ENCODE measurements at places on chromosomes 1 and 21.

GRCh38 chr1:44670751-44671640 is 3.3 kb downstream of the TMEM53 start:
- DNase-seq: no peak

DNA sequence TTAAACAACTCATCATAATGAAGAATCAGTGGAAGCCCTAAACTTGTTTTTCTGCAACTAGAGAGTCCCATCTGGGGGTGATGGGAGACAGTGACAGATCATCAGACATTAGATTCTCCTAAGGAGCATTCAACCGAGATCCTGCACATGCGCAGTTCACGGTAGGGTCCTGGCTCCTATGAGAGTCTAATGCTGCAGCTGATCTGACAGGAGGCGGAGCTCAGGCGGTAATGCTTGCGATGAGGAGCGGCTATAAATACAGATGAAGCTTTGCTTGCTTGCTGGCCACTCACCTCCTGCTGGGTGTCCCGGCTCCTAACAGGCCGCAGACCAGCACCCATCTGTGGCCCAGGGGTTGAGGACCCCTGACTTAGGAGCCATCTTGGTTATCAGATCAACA is 247.2 kb downstream of the FMN2 start:
- no peak for DNase-seq

DNA sequence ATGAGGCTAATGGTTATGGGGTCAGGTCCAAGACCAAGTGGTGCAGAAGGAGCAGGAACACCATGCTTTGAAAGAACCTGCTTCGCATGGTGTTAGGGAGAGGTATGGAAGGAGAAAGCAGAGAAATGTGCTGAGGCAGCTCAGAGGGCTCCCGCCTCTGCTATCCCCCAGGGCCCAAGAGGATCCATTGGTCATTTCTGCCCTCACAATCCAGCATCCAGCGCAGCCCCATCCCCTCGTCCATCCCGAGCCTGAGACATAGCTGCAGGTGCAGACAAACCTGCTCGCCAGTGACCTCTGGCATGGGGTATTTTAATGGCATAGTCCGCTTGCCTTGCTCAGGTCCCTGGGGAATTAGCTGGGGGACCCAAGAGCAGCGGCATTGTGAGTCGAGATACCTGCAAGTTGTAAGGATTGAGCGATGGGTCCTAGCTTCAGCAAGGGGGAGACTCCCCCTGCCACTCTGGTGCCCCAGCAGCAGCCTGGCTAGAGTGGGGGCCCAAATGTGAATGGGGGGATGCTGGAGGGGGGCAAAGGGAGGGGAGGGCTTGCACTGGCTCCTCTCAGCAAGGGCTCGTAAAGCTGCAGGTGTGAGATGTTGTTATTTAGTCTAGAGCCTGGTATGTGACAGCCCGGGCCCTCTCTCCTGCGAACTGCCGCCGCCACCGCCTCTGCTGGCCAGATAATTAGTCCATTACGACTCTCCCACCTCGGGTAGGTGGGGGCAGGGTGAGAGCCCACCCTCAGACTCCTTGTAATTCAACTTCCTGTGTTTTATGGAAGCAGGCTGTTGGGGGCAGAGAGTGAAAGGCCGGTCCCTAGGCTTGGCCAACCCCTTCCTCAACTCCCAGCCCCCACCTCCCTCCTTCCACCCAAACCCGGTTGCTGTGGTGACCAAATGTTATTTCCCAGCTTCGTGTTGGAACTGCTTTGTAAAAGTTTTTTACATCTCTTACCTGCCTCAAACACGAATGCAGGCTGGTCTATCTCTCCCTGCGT is 118.8 kb downstream of the RNF220 start:
- no peak for DNase-seq

DNA sequence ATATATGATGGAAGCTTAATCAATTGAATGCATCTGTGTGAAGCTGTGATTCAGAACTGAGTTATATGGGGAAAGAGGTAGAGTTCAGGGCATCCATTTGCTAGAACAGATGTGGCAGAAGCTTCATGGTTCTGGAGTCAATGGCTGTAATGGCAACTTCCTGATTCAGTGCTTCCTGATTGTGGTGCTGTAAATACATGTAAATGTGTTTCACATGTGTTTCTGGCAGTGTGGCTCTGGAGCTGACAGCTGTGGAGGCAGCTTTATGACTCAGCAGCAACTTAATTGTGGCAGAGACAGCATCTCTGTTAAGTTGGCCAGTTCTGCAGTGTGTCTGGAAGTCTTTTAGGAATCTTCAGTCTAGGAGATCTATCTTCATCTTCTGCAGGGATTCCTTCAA is 226.6 kb upstream of the ZRANB2 start:
- no peak for DNase-seq

DNA sequence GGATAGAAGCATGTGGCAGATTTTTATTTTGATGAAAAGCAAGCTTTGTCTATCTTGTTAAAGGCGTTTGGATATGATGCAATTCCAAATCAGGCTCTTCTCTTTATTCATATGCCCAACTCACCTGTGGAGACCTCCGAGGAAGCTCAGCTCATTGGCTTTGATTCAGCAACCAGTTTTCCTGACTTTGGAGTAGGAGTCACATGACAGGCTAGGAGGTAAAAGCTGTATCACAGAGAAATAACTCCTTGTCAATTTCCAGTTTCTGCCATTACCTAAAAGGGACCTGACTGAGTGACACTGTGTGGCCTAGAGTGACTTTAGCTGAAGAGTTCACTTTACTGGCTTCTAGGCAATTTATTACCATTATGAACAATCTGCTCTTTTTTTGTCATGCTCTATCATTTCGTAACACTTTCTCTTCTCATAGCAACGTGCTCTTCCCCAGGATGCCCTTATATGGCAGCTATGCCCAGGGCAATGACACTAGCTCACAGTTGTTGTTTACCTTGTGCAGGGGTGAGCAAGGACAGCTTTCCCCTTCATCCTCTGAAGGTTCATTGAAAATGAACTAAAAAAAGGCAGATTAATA is 107.2 kb downstream of the KCNK1 start:
- DNase-seq: no peak

GRCh38 chr1:205014783-205015182 is 28.2 kb upstream of the CNTN2 start:
- no peak for DNase-seq

GRCh38 chr1:25922056-25922970 is 16.1 kb upstream of the STMN1 start:
- peak; percentile 35 for DNase-seq

DNA sequence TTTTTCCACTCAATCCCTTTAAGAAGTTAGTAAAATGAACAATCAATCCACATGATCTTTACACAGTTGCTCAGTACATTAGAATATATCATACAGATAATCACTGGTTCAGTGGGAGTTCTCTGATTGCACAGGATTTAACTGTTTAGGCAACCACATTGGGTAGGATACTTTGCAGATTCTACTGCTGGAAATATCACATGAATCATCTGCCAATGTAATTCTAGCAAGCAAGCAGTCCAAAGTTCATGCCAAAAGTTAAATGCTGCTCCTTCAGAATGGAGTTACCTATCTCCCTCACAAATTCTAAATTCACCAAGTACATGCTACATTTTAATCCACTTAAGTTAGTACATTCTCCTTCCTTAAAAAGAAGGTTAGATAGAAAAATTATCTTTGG is 52.4 kb downstream of the NEGR1 start:
- DNase-seq: no peak

DNA sequence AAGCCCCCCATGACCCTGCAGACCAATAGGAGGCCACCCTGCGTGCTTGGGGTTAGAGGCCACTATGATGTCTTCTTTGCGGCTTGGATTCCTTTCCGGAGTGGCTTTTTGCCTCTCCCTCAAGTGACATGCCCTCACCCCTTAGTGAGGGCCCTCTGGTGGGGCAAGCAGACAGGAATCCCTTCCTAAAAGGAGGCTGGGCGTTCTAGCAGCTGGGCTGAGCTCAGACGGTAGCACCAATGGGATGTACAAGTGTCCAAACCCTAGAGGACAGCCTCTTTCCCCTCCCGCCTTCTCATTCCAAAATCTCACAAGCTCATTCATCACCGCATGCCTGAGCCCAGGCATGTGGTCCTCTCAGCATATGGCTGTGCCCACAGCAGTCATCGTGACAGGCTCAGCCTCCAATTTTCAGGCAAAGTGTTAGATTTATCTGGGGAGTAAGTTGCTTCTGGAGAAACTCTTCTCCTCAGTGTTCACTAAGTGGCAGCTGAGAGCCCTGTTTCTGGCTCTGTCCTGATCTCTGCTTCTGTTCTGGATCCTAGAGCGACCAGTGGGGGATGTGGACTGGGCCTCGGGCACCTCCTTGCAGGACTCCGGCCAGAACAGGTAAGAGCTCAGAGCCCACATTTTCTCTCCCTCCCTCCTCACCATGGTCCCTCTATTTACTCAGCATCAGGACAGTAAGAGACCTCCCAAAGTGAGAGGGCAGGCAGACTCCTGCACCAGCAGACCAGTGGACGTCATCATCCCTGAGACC is 4.8 kb downstream of the KIAA1614 start:
- DNase-seq: no peak

- no peak for DNase-seq
These were observed 431.1 kb upstream of the VAMP3 start for GRCh38 chr1:7339953-7340352.

DNA sequence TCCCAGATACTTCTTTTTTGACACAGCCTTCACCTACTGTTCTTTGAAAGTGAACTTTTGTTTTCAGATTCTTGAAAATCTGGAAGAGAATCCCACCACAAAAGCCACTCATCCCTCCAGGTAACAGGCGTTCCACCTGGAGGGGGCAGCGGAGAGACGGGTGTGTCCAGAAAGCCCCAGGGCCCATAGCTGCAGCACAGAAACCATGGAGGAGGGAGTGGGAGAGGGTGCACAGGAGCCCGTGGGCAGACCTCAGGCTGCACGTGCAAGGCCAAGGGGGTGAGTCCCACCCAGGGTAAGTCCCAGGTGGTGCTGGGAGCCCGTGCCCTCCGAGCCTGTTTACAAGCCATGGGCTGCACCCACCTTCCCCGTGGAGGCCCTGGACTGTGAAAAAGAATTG is 86.5 kb downstream of the PSMG1 start:
- no peak for DNase-seq

DNA sequence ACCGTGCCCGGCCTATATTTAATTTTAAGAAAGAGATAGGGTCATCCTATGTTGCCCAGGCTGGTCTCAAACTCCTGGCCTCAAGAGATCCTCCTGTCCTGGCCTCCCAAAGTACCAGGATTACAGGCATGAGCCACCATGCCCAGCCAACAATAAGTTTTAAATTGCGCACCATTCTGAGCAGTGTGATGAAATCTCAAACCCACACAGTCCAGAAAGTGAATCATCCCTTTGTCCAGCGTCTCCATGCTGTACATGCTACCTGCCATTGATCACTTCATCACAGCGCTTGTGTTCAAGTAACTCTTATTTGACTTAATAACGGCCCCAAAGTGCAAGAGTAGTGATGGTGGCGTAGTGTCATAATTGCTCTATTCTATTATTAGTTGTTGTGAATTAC is 75.4 kb downstream of the APP start:
- no peak for DNase-seq

GRCh38 chr21:36059823-36060158 is 535 bp downstream of the SETD4 start:
- DNase-seq: peak; percentile 6

GRCh38 chr1:83845437-83846071 is 153.4 kb downstream of the TTLL7 start:
- DNase-seq: no peak

DNA sequence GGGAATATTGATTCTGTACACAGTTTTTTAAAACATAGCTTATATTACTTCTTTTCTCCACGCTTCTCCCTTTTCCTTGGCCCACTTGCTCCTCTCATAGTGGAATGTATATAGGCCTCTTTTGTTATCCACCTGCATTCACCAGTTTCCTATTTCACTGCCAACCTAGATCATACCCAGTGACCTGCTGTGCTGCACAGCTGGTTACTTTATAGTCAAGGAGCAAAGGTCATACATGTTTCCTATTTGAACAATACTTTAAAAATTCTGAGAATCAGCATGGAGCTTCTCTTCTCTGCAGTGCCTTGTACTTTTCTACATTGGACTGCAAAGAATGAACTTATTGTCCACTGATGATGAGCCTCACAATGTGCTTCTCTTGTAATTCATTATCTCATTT is 4.3 kb upstream of the SLC35D1 start:
- no peak for DNase-seq

GRCh38 chr1:65079941-65080340 is 68.1 kb upstream of the AK4 start:
- no peak for DNase-seq

- DNase-seq: no peak
These were observed at the start of gene NES for GRCh38 chr1:156676820-156677615. TSS of gene NES (minus strand) at chr1:156677407. CDS start at chr1:156677264, 143 bp downstream.

DNA sequence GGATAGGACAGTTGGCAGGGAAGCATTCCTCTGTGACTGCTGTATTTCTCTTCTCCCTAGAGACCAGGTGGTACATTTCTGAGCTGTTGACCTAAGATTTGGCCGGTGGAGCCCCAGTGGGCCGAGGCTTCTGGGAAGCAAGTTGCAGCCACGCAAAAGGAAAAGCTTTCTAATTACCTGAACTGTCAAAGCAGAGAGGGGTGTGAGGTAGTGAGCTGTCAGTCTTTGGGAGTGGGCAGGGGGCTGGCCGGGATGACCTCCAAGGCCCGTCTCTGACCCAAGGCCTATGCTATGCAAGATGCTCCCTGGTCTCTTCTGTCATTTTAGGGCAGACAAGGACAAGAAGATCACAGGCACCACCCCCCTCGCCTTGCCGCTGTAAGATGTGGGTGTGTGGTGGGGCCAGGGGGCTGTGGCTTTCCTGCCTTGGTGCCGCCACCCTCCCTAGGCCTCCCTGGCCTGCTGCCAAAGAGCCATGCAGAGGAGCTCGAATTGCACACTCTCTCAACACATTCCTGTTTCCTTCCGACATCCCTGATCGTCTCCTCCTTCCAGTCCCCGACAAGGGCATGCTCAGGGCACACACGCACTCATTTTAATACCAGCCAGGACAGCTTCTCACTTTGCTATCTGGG is 7.7 kb downstream of the PADI1 start:
- DNase-seq: peak; percentile 62

DNA sequence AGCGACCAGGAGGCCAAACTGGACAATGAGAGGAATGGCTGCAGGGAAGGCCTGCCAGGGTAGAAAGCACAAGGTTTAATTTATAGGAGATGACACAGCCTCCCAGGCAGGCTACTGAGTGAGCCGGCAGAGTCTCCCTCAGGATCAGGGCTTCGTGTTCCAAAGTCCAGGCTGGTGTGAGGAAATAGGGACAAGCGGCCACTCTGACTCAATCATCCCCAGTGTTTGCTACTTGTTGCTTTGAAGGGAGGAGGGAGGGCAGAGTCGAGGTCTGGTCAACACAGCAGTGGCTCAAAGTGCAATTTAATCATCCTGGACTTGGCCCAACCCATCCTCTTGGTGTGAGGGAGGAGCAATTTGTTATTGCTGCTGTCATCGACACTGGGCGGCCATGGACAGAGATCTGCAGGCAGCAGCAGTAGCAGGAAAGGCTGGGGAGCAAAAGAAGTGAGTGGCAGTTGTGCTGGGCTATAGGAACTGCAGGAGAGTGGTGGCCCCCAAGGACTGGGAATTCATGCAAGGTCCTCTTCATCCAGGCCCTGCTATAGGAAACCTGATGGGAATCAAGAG is 27.5 kb downstream of the TBX15 start:
- DNase-seq: no peak

All from stimulated activated CD4-positive, alpha-beta T cell treated with anti-CD3 and anti-CD28 coated beads, TNF-alpha, amount 100 ng/mL, for 24 hours (primary cell).